Stimulated activated CD4-positive, alpha-beta T cell treated with anti-CD3 and anti-CD28 coated beads, Interleukin-2, amount 100 ng/mL, for 24 hours (primary cell): ENCODE measurements at places on chromosomes 1 and 21.

- DNase-seq: no peak
These were observed 27.0 kb upstream of the FHAD1 start for GRCh38 chr1:15220024-15220392.

DNA sequence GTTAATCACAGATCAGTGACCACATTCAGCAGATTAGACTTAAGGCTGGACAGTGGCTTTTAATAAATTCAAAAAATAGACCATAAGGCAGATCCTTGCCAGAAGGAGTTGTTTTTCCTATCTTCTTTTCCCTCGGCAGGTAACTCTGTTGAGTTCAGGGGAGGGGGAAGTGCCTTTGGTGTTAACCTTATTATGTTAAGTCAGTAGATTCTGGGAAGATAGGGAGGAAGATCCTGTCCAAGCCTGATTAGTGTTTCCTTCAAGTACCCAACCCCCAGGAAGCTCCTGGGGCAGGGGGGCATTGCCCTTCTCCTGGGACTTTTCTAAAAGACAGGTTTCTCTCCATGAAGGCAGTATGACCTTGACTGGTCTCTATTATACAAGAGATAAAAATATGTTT lies 87.4 kb downstream of the ELAVL4 start:
- no peak for DNase-seq

GRCh38 chr1:99579691-99580172 lies 66.2 kb upstream of the PALMD start:
- DNase-seq: no peak

- no peak for DNase-seq
These were observed 29.5 kb downstream of the RUNX1 start for GRCh38 chr21:35019631-35020032.

DNA sequence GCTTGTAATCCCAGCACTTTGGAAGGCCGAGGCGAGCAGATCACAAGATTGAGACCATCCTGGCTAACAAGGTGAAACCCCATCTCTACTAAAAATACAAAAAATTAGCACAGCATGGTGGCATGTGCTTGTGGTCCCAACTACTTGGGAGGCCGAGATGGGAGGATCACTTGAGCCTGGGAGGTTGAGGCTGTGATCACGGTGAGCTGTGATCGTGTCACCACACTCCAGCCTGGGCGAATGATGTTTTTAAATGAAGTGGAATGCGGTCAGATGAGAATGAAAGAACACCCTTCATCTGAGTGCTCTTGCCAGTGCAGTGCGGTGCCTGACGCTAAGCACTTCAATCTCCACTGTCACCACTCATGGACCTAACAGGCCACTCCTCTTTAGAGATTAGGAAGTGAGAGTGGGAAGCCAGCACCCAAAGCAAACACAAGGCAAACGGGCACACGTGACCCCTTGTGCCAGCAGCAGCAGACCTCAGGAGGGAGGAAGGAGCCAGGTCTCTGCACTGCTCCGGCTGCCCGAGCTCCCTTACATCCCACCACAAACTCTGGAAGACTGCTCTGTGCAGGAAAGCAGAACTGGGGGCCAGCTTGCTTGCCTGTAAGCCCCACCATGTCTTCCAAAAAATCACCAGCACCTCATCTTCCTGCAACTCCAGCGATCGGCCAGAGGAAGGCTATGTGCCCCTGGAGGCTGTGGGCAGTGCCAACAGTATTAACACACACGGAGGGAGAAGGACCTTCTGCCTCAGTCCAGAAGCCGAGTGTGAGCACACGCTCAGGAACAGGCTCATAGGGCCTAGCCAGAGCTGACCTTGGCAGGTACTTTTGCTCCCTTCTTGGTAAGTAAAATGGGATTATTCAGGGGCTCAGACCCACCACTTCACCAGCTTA lies 9.7 kb downstream of the CTNNBIP1 start:
- no peak for DNase-seq

- no peak for DNase-seq
These were observed 3.4 kb downstream of the CAPN9 start for GRCh38 chr1:230750576-230750975.
